Activated CD4-positive, alpha-beta T cell treated with anti-CD3 and anti-CD28 coated beads for 48 hours (primary cell): ENCODE measurements at places on chromosomes 12 and 14.
A peak's percentile ranks its signal among the peaks of the same experiment; 100 is the strongest.

DNA sequence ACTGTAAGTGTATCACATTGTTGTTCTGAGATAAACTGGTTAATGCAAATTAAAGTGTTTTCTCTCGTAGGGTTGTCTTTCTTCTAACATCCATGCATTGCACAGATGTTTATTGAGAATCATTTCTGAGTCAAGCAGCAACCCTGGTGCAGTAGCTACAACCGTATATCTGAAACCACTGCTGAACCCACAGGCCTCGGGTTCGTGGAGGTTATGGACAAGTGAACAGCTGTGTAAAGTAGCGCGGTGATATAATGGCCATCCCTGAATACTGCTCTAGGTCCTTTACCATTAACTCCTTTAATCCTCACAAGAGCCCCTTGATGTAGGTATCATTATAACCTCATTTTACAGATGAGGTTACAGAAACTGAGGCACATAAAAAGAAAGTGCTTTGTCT is 486.1 kb upstream of the TMEM132C start:
- DNase-seq = no peak

DNA sequence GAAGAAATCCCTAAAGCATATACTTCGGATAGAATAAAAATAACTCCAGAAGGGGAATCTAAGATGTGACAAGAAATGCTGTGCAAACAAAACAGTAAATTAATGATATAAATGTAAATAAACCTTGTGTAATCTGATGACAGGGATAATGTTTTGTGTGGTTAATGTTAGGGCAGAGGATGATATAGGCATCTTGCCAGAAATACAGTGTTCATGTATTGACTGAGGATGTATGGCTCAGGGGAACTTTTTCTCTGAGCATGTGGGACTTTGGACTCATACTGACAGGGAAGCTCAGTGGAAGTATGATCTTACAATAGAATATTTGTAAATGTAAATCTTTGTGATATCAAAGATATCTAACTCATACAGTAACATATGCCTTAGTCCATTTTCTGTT is 420.2 kb downstream of the TMTC2 start:
- no peak for DNase-seq

- DNase-seq = no peak
These were observed 88.3 kb downstream of the LRRK2 start for GRCh38 chr12:40312982-40313576.

GRCh38 chr14:54299410-54300363 is 97.1 kb upstream of the CDKN3 start:
- DNase-seq = no peak

GRCh38 chr14:20332431-20332787 is 670 bp downstream of the CCNB1IP1 start:
- no peak for DNase-seq

- peak; percentile 33 for DNase-seq
These were observed 11.4 kb downstream of the GPR19 start for GRCh38 chr12:12684375-12685106.

GRCh38 chr14:104346608-104347007 is 208.2 kb downstream of the KIF26A start:
- DNase-seq = no peak

- no peak for DNase-seq
These were observed 143.0 kb upstream of the EGLN3 start for GRCh38 chr14:34093883-34094282.

DNA sequence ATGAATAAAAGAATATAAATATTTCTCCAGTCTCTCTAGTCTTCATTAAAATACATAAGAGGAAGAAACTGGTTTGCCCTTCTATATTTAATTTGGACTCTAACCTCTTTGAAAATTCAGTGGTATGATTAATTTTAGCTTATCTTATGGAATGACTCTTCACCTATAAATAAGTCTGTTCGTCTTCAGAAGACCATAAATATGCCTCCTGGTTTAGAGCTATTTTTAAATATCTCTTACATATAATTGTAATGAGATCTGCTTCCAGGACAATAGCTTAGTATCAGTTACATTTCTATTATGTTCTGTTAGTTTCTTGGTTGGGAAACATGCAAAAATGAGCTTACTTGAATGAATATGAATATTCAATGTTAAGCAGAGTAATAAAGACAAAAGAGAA is 257.5 kb upstream of the HMGA2 start:
- DNase-seq = no peak

GRCh38 chr12:49274396-49275069 is 9.7 kb downstream of the TUBA1C start:
- DNase-seq = no peak

DNA sequence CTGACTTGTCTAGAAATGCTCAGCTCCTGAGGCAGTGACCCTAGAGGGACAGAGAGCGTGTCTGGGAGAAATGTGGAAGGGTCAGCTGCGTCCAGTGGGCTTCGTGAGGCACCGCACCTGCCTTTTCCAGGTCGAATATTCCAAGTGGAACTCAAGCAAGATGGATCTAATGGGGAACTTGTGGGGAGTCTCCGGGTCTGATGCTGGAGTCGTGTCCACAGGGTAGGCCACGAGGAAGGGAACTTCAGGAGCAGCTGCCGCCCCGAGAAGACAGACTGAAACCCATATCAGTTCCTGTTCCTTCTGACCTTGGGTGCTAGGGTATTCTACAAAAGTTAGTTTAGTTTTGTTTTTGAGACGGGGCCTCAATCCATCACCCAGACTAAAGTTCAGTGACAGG is 67.5 kb downstream of the TNFAIP2 start:
- DNase-seq = no peak

DNA sequence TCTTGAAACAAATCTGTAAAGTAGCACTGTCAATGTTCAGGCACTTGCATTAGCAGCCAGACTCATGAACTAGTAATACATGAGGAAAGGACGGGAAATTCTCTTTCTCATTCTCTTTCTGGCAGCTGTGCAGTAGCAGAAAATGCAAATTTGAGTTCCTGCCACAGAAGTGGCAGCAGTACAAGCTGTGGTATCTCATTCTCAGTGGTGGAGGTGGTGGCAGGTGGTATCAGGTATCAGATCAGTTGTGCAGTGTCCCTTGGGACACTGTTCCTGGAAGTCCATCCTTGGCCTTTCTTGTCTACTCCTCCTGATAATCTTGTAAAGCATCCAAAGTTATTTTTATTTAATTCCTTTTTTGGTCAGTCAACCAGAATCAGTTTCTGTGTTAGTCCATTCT is 103.0 kb downstream of the C12orf42 start:
- DNase-seq = no peak
